ENCODE measurements at places on chromosomes 3 and 15.

DNA sequence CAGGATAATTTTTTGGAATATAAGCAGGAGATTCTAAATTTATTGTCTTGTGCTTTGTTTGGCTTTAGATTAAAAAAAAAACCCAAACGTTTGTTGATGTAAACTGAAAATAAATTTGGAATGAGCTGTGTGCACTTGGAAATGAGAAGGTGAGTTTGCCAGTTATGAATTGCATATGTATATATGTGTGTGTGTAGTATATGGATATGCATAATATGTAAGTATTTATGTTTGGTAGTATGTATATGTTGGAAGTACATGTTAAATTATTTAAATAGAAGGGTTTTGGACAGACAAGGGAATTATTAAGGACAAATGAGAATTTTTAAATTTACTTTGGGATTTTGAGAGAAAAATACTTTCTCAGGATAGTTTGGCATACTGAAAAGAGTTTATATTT is 265.8 kb upstream of the CNTN3 start:
- DNase-seq = no peak

- no peak for DNase-seq
Measured at GRCh38 chr3:181711325-181712135, at the start of gene SOX2. TSS of gene SOX2 (plus strand) at chr3:181711925. CDS start at chr3:181712361, 436 bp downstream.

DNA sequence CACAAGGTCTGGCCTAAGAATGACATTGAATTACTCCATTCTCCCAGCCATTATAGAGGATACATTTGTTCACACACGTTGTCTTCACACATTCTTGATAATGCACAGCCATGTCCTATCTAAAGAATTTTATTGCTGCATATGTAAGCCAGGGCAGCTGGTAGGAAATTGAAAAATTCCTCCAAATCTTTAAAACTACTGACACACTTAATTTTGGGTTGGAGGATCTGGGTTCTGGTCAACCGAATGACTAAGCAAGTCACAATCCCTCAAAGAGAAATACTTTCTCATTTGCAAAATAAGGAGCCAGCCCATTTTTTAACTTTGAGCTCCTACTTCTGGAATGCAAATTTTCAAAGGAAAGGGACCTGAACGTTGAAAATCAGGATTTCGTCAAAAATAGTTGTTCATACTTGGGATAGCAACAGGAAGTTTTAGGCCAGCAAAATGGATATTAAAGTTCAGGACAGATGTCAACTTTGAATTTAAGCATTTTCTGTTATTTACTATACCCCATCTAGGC is 638.3 kb downstream of the NTRK3 start:
- no peak for DNase-seq

GRCh38 chr3:72678867-72679266 is 169.4 kb downstream of the SHQ1 start:
- DNase-seq = no peak

All from inflammatory macrophage (primary cell).